CD8-positive, alpha-beta memory T cell (primary cell): ENCODE measurements at places on chromosomes 13 and 19. TPM values are rescaled to one million over a fixed set of nuclear protein-coding genes. Genes with fewer than 3 reads are reported as not detected.

DNA sequence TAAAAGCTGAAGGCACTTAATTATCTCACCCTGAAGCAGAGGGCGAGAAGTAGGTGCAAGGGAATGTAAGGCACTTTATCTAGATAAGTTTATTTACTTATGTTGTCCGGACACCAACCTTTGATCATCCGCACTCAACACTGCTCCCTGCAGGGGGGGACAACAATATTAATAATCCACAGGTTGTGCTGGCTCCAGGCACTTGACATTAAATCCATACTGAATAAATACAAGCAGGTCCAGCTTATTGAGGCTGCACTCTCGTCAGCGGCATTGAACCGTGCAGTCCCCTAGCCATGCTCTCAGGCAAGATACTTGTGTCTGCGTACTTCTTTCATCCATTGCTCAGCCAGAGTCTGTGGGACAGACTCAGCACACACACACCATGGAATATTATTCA, 374.5 kb upstream of the NBEA start:
- no peak overlapping the region for H3K27ac ChIP-seq
- no peak for DNase-seq
- no peaks in the 10 kb centered on the region for H3K27me3 ChIP-seq
- H3K4me3 ChIP-seq = no peak overlapping the region
- no peaks in the 10 kb centered on the region for H3K36me3 ChIP-seq

GRCh38 chr13:67390462-67391086, 160.4 kb upstream of the PCDH9 start:
- H3K4me3 ChIP-seq = no peak overlapping the region
- H3K4me1 ChIP-seq = no peaks in the 10 kb centered on the region
- H3K27me3 ChIP-seq = no peaks in the 10 kb centered on the region
- H3K27ac ChIP-seq = no peak overlapping the region

DNA sequence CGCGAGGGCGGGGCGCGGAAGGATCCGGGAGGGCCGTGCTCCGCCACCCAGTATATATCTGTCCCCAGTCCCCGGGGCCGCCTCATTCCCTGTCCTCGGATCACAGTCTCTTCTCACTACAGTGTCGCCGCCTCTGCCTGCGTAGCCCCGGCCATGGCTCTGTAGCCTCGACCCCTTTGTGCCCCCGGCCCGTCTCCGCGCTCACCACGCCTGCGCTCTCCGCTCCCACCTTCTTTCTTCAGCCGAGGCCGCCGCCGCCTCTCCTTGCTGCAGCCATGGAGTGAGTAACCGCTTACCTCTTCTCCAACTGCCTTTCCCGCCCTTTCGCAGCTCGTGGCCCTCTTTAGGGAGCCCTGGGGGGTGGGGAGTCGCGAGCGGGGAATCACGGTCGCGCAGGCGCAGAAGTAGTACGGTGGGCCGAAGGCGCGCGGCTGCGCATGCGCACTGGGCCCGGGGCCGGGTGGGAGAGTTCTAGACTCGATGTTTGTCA, at the start of the genes ATF5 and NUP62:
TSS of gene ATF5 (plus strand) at position 85 of the 490 bp plus-strand sequence. CDS start 1,646 bp downstream, outside the sequence.
TSS of gene NUP62 (minus strand) at position 384 of the 490 bp plus-strand sequence. CDS start 19,697 bp downstream, outside the sequence.
- peaks cover 46% of the 10 kb centered on the region for H3K4me1 ChIP-seq
- peak within 1 kb of the TSS; percentile 82 for H3K27ac ChIP-seq
- peak; percentile 93 for DNase-seq
- H3K27me3 ChIP-seq = no peaks in the 10 kb centered on the region

DNA sequence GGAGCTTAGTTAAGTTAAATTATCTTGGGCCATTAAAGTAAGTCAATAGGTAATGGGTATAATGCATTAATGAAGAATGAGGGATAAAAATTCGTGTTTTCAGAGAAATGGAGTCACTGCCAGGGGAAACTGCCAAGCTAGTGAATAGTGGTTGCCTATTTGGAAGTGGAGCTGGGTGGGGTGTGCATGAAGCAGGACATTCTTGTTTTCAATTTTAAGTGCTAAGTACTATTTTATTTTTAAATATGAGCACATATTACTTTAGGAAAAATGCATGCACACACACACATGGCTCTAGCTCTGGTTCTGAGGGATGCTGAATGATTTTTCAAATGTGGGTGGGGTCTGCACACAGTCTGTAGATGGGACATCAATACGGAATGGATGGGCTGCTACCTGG, 717.7 kb upstream of the SGCG start:
- H3K4me1 ChIP-seq = no peaks in the 10 kb centered on the region
- no peaks in the 10 kb centered on the region for H3K36me3 ChIP-seq
- no peak for DNase-seq

GRCh38 chr19:56253737-56254136, 18.8 kb upstream of the EDDM13 start:
- no peaks in the 10 kb centered on the region for H3K27me3 ChIP-seq
- no peak overlapping the region for H3K27ac ChIP-seq
- no peak for DNase-seq
- no peaks in the 10 kb centered on the region for H3K36me3 ChIP-seq
- H3K4me3 ChIP-seq = no peak overlapping the region

DNA sequence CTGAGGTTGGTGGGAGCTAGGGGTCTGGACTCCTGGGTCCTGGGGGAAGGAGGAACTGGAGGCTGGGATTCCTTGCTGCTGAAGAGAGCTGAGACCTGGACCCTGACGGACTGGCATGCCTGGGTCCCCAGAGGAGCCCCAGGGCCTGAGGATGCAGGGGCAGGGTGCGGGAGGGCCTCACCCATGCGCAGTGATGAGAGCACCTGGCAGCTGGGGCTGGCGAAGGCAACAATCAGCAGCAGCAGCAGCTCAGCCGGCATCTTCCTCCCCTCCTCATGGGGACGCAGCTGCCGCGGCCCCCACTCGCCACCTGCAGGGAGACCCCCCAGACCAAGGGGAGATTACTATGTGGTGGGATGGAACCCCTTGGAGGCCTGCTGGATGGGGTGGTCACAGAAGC, 4.5 kb downstream of the GRIK5 start:
- no peak for DNase-seq
- no peak overlapping the region for H3K27ac ChIP-seq
- H3K36me3 ChIP-seq = no peaks in the 10 kb centered on the region

DNA sequence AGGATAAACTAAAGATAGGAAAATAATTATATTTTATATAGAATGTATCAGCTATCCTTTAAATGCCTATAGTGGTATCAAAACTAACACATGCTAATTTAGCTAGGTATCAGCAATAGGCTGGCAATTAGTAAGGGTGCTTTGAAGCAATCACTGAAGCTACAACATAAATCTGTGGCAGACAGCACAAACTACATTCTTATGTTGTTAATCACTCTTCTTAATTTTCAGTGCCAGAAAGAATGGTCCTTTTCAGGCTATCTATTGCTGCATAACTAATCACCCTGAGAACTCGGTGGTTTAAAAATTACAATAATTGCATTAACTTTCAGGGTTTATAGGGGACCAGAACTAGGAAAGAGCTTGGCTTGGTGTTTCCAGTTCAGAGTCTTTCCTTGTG, 963.1 kb downstream of the EFNB2 start:
- H3K4me3 ChIP-seq = no peak overlapping the region
- DNase-seq = no peak
- no peak overlapping the region for H3K27ac ChIP-seq
- H3K4me1 ChIP-seq = no peaks in the 10 kb centered on the region
- H3K27me3 ChIP-seq = no peaks in the 10 kb centered on the region
- no peaks in the 10 kb centered on the region for H3K36me3 ChIP-seq

- no peaks in the 10 kb centered on the region for H3K36me3 ChIP-seq
- H3K27me3 ChIP-seq = no peaks in the 10 kb centered on the region
- no peaks in the 10 kb centered on the region for H3K4me1 ChIP-seq
- no peak overlapping the region for H3K27ac ChIP-seq
- DNase-seq = no peak
- H3K4me3 ChIP-seq = no peak overlapping the region
These were observed 10.6 kb upstream of the LRRC25 start for GRCh38 chr19:18408053-18408476.

TMEM150B gene
- not detected for total RNA-seq
